ENCODE measurements at places on chromosomes 7 and 10.

- no peak for DNase-seq
Measured at GRCh38 chr7:144100607-144101006, 8.8 kb upstream of the OR2A2 start.

GRCh38 chr7:89757910-89758309 lies 396.4 kb upstream of the STEAP1 start:
- DNase-seq = no peak

DNA sequence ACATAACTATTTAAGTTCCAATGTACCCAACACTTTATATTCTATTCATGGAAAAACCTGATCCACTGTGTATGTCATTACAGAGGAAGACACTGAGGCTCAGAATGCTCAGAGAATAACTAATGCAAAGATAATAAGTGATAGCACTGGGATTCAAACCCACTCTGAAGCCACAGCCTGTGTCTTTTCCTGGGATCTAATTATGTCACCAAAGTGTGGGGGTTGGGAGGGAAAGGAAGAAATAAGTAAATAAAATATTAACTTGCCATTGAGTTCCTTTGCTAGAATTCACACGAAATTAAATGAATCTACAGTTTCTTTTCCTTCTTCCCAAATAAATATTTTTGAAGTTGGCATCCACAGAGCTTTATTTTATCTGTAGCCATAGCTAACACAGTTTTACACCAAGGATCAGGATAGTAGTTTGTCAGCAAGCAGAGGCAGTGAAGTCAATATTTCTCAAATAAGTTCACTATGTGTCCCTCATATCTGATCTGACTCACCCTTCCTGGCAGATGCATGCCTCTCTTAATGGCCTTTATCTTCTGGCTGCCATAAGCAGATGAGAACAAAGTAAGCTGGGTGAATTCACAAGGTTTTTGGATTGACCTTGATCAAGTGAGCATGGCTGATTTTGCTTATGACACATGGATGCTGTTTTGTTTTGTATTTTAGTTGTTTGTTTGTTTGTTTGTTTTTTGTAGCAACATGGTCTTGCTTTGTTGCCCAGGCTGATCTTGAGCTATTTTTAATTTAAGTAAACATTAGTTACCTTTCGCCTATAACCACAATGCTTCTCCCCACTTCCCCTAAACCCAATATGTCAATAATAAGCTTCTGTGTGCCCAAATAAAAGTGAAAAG lies 6.3 kb downstream of the RAPGEF5 start:
- no peak for DNase-seq

DNA sequence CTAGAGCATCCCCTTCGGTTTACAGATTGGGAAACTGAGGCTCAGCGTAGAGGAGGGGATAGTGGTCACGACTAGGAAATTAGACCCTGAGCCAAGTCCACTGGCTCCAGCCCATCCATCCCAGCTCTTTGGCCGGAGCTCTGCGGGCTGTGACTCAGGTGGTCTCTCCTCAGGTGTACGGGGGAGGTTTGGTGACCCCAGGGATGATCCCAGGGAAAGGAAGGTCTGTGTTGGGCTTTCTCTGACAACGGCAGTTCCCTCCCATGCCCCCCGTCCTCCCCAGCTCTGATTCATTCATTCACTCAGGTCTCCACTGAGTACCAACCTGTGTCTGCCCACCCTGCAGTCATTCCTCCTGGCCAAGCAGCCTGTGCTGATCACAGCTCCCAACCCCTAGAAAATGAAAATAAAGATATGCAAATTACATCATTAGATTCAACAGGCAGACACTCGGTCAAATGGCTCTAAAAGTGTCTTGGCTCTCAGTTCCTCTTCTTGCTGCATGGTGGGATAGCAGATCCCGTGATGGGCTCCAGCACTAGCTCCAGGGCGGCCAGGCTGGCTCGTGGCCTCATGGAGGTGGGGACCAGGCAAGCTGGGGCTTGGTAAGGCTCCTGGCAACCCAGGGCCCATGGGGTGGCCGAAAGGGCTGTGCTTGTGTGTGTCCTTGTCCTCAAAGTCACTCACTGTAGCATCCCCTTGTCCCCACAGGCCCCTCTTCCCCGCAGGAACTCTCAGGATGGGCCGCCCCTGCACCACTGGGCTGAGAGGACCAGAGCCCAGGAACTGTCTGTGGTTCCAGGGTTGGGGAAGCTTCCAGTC lies 37.8 kb downstream of the CLRN3 start:
- DNase-seq = no peak

DNA sequence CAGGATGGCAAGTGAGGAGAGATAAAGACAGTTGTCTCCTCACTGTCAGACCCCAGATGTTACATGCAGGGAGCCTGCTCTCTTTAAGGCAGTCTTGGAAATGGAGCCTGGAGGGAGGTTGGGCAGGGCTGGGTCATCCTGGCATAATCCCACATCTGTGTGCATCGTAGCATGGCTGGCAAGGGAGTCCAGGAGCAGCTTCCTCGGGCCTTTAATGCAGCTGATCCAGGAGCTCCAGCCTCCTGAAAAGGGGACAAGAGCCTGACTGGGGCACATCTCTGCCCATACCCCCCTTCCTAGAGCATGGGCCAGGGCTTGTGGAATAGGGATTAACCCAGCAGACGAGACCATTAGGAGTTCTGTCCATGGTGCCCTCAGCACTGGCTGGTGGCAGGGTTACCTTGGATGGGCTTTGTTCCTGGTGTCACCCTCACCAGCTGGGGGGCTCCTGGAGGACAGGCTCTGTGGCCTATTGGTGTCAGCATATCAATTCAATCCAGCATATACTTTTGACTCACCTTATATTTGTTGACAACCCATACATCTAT lies 34.9 kb downstream of the TBATA start:
- DNase-seq = no peak

DNA sequence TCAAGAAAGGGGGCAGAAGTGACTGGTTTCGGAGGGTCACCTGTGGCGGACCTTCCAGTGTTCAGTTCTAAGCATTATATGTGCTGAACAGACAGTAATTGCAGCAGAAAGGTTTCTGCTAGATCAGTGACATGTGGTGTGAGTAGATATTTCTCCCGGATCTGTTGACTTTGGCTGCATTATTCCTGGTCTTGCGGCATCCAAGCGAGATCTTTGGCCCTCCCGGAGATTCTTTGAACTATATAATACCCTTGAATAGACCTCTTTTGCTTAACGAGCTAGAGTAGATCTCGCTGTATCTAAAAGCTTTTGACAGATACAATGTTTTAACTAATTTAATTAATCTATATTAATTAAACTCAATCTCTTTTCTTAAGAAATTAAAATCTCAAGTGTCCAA lies 99.8 kb downstream of the PTN start:
- no peak for DNase-seq

All from fibroblast of lung (primary cell).